ENCODE measurements at places on chromosomes 3 and 15.

DNA sequence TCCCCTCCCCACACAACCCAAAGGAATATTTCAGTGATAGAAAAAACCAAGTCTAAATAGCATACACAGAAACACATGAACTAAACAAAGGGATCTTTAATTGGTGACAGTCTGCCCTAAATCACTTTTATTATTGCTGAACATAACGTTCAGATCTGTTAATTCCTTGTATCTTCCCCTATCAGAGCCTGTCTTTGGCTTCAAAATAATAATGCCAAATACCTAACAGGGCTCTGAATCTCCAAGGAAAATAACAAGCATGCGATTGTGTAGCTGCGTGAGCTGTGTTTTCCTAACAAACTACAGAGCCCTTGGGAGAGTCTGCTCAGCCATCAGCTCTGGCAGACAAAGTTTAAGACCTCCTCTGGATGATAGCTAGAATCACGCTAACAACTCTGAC is 1010.1 kb downstream of the ROBO1 start:
- no peak for DNase-seq

- no peak for DNase-seq
These were observed 83.6 kb upstream of the SMAD3 start for GRCh38 chr15:66981771-66982170.

DNA sequence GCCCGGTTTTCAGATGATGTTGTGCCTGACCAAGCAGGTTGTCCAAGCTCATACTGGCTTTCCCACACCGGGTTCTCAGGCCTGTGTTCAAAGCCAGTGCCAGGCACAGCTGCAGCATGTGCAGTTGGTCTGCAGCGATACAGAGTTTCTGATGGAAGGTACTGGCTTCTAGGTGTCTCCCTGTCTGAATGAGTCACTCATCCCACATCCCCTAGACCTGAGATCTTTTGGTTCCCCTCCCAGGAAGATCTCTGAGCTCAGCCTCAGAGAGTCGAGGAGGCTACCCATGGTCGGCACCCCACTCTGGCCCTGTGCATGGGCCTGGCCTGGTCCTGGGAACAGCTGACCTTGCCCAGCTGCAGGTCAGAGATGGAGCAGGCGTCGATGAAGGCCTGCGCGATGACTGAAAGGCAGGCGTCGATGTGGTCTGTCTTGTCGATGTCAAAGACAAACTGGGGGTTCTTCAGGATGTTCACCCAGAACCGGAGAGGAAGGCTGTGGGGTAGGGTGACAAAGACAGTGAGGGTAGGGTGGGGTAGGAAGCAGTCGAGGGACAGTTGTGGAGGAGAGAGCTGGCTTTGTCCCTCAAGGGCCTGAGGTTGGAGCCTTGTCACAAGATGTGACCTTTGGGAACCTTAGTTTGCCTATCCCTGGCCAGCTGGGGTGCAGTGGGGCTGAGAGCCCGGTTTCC is 15.3 kb downstream of the H1-8 start:
- DNase-seq: no peak

DNA sequence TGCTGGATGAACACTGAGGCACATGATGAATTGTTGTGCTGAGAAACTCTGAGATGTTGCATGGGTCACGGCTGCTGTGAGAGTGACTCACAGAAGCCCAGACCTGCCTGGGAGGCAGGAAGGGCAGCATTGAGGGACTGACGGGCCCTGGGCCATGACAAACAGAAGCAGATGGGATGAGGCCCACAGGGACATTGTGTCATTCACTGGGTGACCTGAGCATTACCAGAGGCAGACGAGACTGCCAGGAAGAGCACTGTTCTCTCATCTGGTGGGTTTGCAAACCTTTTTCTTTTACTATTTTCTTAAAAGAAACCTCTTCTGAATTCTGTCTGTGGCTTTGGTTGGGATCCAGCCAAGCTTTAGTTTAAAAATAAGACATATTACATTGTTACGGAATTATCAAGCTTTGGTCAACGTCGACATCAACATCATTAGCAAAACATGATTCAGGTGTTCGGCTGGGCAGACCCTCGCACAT is 67.8 kb downstream of the BDH1 start:
- no peak for DNase-seq

- DNase-seq: no peak
These were observed 29.6 kb downstream of the STAC start for GRCh38 chr3:36409862-36410261.

- DNase-seq: no peak
These were observed 667.4 kb downstream of the NTRK3 start for GRCh38 chr15:87589134-87589533.

DNA sequence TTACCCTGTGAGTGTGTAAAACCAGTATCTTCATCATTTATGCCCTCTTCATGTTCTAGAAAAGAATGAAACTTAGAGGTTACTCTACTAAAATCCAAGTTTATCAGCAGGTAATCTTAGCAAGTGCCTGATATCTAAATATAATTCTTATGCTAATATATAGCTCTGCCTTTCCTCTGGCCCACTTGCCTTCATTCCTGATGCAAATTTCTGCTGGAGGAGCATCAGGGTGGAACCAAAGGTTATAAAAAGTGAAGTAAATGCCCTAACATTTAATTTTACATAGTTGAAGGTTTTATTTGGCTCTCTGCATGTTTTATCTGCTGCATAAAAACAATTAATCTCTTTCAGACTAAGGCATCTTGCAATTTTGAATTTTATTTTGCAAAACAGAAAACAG is 936.2 kb downstream of the ROBO2 start:
- DNase-seq: no peak

DNA sequence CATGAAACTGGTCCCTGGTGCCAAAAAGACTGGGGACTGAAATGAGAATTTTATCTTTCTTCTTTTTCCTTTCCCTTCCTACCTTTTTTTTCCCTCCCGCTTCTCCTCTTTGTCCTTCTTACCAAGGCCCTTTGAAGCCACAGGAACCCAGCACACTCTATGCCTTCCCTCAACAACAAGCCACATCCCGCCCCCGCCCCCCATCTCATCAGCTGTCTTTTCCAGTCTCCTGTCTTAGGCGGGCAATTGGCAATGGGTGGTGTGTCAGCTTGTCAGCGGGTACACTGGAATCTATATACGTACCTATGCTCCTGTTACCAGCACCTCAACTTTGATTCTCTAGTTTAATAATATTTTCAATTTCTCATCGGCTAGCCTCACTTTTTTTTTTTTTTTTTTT is 56.3 kb upstream of the CHD2 start:
- no peak for DNase-seq
